ENCODE measurements at places on chromosomes 6 and 20.

DNA sequence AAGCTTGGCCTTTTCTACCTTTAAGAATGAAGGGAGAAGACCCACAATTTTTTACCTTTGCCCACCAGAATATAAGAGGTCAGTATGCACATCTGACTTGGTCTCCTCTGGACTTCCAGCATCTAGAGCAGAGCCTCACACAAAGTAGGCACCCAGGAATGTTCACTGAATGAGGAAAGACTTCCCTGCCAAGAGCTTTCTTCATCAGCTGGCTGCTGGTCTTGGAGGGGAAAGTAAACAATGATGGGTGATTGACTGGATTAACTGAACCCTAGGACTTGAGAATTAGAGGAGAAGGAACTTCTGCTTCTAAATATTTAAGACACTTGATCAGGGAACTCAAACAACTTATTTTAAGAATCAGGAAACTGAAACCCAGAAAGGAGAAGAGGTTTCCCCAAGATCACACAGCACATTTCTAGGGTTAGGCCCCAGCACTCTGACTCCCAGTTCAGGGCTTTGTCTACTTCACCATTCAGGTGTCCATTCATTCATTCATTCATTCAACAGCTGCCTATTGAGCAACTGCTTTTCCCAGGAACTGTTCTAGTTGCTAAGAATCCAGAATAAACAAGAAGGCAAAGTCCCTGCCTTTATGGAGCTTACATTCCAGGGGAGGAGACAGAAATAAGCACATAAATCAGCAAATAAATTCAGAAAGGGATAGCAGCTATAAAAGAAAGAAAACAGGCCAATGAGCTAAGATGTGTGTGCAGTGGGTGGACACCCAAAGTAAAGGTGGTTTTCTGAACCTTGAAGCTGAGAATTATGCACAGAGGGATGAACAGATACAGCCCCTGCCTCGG, 216.9 kb upstream of the LRFN2 start:
- no peak for DNase-seq

- no peak for DNase-seq
Measured at GRCh38 chr6:125717120-125717731, 32.2 kb upstream of the HEY2 start.

- no peak for DNase-seq
Measured at GRCh38 chr6:143586557-143586956, 75.0 kb upstream of the FUCA2 start.

DNA sequence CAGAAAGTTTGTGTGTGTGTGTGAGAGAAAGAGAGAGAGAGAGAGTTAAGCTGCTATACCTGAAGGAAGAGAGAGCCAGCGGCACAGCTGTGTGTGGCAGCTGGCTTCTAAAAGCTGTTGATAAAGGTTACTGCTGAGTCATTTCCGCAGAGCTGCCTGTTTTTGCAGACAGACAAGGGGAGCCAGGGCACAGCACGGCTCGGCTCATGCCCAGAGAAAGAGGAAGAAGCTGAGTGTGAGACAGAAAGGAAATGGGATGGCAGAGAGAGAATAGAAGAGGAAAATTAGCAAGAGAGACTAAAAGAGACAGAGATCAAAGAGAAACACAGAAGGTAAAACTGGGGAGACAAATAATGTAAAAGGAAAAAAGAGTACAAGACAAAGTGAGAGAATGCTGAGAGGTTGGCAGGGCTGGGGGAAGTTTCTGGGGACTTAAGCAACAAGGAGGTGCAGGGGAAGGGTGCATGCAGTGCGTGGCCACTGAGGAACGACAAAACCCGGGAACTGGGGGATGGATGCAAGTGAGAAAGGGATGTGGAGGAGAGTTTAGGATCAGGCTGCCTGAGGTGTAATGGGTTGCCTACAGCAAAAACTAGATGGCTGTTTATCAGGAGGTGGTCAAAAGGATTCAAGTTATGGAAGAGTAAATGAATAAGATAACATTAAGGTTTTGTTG, 22.7 kb downstream of the HLA-A start:
- peak; percentile 73 for DNase-seq

- DNase-seq: no peak
Measured at GRCh38 chr6:11368760-11369159, 136.3 kb upstream of the NEDD9 start.

DNA sequence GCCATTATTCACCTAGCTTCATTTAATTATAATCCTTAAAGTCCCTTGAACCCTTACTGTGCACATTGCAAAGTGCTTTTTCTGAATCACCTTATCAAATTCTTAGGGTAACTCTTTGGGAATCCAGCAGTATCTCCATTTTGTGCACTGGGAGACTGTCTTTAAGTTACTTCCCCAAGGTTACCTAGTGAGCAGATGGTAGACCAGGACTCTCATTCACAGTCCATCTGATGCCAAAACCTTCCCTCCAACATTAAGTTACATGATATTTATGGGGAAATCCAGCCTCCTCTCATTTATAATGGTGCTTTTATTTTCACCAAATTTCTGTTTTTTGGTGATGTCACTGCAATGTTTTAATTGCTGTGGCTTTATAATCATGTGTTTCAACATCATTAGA, 75.7 kb downstream of the NCOA7 start:
- no peak for DNase-seq

DNA sequence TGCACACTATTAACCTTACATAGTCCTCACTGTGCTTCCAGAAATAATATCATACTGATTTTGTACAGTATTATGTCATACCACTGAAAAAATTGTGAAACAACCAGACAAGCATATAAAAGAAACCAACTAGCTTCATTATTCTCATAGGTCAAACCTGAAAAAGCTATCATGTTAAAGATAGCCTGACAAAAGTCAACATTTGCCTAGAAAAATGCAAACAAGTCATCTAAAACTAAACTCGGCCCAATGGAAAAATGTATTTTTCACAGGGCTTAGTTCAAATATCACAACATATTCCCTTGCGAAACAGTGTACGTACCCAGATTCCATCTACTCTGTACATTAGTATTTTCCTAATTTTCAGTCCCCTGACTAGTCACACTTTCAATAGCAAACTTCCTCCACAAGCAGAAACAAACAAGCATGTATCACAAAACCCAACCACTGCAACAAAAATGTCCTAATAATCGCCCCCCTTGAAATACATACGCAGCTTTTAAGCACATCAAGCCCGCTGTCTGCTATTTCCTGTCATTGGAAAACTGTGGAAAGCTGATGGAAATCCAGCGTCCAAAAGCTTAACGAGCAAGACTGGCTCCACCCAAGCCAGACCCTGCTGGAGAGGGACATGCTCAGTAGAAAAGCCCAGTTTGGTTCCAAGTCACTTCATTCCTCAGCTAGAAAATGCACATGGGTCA, 93.1 kb downstream of the EPB41L2 start:
- DNase-seq: no peak

- DNase-seq: no peak
Measured at GRCh38 chr20:7161690-7162089, 394.2 kb downstream of the BMP2 start.

DNA sequence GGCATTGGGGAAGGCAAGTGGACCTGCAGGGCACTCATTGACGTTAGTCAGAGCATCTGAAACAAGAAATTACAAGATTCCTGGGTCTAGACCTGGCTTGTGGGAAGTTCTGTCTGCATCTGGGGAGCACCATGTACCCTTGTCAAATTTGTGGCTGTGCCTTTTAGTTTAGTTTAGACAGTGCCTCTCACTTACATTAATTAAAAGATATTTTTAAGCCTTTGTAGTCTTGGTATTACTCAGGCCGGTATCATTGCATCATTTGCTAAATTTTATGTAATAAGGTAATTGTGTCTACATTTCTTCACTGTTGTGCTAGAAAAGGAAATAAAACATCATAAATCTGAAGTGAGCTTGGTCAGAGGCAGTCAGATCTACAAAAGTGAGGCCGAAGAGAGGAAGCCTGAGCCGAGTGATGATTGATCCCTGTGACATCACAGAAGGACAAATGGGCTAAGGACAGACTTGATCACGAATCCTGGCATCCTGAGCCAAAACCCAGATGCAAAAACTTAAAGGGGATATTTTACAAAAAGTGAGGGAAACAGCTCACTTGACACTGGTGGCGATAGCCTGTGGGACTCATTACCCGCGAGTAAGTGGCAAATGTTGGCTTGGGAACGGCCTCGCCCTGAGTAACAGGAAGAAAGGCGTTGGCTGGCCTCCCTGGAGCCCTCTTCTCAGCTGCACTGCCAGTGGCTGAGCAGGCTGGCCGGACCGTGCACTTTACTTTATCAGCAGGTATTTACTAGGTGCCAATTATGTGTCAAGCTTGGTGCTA, 106.5 kb downstream of the TCP11 start:
- no peak for DNase-seq

GRCh38 chr20:25739615-25740320, 43.1 kb upstream of the ZNF337 start:
- no peak for DNase-seq

DNA sequence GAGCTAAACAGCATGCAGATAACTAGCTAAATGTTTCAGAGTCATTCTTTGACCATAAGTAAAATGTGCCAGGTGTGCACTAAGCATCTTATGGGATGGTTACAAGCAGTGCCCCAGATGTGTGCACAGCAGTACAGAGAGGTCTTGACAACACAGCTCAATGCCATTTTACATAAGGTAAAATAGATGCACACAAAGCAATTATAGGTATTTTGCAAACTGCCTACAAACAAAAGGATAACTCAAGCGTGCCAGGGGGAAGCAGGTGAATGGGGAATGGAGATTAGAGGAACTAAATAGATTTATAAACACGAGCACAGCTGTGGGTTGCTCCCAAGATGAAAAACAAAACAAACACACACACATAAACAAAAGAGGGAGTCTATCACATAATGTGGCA, 64.8 kb downstream of the SLC2A10 start:
- DNase-seq: no peak

GRCh38 chr20:12386821-12387220, 469.1 kb downstream of the BTBD3 start:
- no peak for DNase-seq

DNA sequence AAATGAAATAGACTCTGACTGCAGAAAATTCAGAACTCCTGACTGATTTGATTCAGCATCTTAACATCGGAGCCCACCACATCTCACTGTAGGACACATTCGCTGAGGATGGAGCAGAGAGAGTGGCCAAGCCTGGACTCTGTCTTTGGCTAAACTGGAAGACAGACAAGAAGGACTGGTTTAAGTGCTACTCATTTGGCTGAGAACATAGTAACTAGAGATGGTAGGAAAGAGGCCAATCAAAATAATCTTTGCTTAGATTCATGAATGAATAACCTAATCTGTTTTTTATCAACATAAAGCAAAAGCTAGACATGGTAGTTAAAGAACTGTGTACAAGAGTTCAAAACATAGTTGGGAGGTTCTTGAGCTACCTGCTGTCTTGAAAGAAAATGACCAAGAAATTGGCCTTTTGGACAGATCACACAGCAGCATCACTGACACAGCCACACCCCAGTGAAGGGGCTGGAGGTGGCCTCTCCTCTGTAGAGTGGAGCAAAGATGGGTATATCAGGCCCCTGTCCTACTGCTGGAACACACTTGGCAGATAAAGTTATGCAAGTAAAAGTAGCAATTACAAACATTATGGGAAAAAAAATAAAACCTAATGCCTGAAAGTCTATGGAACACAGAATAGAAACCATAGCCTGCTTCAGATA, 87.1 kb upstream of the NT5E start:
- no peak for DNase-seq

GRCh38 chr6:31007694-31008093, 2.6 kb upstream of the MUC22 start:
- DNase-seq: no peak

DNA sequence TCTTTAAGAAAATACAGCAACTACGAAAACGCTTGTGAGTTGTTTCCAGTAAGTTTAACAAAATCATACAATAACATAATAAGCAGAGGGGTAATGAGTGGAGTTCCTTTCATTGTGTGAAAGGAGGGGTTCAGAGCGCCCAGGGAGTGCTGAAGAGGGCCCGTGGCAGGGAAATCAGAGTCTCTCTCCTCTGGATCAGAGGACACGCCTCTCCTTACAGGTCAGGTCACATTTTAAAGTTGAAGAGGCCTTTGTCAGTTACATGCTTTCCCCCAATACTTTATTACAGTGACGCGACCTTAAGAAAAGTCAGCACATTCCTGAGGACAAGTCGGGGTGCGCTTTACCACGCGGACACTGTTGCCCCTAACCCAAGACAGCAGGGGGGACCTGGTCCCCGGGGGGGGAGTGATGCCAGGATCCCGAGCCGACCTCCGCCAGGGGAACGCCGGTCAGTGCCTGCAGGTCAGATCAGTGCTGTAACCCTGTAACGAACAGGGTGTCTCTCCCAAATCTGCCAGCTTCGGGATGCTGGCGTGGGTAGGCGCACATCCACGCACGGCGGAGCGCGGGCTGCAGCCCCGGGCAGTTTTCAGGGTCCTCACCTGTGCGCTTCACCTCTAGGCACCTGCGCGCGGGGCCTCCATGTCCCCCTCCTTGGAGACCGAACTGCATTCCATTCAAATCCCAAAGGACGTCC, 848 bp downstream of the DACT2 start:
- DNase-seq: no peak

DNA sequence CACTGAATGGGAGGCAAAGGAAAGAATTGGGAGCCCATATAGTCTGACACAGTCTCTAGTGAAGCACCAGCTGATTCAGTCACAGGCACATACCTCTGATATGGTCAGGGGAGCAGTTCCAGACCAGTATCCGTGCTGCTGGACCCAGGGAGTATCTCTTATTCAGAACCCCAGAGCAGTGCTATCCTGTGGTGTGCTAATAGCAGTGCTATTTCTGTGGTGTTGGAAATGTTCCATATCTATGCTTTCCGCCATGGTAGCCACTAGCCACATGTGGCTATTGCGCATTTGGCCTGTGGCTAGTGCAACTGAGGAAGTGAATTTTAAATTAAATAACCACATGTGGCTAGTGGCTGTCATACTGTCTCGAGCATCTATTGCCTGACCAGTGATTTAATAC, 11.0 kb downstream of the SCUBE3 start:
- no peak for DNase-seq

DNA sequence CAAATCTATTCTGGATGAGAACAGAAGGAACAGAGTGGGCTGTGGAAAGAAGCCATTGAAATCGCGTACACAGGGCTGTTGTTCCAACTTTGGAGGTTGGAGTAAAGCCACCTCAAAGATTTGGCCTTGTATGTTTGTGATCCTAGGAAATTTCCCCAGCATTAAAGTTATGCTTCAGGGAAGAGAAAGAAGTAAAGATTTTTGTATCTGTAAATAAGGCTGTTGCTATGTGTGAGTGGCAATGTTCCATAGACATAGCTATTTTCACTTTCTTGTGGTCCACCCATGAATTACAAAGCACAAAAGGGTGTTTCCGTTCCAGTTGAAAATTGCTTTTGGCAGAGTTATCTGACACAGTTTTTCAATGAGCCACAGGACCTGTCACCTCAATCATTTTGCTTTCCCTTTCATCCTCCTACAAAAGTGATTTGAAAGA, 321.3 kb downstream of the TFAP2B start:
- DNase-seq: no peak

- DNase-seq: no peak
Measured at GRCh38 chr6:24504649-24505586, 10.1 kb downstream of the ALDH5A1 start.

GRCh38 chr6:24492475-24492874, 2.3 kb upstream of the ALDH5A1 start:
- DNase-seq: no peak

GRCh38 chr6:5540370-5540769, 279.1 kb downstream of the FARS2 start:
- DNase-seq: no peak

GRCh38 chr6:7938562-7939183, 28.1 kb upstream of the TXNDC5 start:
- DNase-seq: no peak
